ENCODE measurements at places on chromosomes 7 and 10. TPM values are rescaled to one million over a fixed set of nuclear protein-coding genes. Genes with fewer than 3 reads are reported as not detected.

The CLRN3 gene
- not detected for total RNA-seq

The PLPP4 gene
- under 0.01 TPM for total RNA-seq

The TUBB8 gene
- not detected for total RNA-seq

The ZNF12 gene
- total RNA-seq = 11.1 TPM

The NCOA4 gene
- total RNA-seq = 203 TPM

The ADAM8 gene
- total RNA-seq = 2.4 TPM

The TMEM225B gene
- total RNA-seq = 1.3 TPM

The SKIDA1 gene
- total RNA-seq = 0.47 TPM

The TUBAL3 gene
- total RNA-seq = not detected

The OR6B1 gene
- total RNA-seq = not detected

The MMD2 gene
- total RNA-seq = not detected

Measured in bronchial smooth muscle cell (primary cell).